A673 (cell line): ENCODE measurements at places on chromosomes 7 and 10.

- no peak for DNase-seq
These were observed 139.1 kb downstream of the TFPI2 start for GRCh38 chr7:93751421-93751820.

DNA sequence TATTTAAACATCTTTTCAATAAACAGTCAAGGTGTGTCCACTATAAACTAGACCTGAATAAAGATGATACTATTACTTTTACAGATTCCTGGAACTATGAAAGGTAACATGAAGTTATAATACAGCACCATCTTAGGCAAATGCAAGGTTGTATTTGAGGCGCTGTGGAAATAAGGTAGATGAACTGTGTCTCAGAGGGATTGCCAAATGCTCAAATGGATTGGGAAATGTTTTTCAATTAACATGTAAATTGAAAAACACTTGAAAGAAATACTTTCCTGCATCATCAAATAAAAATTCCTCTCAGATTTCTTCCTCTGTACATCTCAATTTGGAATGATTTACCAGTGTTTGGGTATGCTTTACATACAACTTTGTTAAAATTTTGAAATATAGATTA, 139.4 kb downstream of the DKK1 start:
- no peak for DNase-seq

- DNase-seq: no peak
These were observed 108.0 kb downstream of the MAD1L1 start for GRCh38 chr7:2124604-2125345.

GRCh38 chr10:84317174-84317573, 11.2 kb upstream of the CCSER2 start:
- no peak for DNase-seq

DNA sequence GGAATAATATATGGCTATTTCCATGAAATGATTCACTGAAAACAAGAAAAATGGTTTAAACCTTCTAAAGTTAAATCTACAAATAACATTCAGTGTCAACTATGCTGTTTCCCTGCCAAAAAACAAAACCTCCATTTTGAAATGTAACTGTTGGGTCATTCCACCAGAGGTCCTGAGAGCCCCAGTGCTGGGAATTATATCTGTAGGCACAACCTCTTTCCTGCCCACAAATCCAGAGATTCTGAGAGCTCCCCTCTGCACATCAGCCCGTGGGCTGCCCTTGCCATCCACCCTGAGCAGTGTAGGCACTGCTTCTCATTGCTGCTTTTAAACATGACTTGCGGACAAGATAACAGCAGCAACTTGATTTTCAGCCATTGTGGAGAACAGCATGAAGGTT, 198.6 kb downstream of the TMEM178B start:
- no peak for DNase-seq

DNA sequence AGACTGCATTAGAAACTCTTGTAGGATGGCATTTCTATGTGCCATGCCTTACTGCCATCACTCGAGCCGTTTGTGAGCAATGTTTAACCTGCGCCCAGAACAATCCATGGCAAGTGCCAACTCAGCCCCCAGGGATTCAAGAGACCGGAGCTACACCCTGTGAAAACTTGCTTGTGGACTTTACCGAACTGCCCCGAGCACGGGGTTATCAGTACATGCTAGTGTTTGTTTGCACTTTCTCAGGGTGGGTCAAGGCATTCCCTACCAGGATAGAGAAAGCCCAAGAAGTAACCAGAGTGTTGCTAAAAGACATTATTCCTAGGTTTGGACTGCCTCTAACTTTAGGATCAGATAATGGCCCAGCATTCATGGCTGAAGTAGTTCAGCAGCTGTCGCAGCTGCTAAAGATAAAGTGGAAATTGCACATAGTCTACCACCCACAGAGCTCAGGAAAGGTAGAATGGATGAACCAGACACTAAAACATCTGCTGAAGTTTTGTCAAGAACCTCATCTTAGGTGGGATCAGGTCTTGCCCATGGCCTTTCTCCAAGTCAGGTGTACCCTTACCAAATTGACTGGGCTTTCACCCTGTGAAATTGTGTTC, 8.9 kb upstream of the CYREN start:
- no peak for DNase-seq

- no peak for DNase-seq
These were observed 59.3 kb downstream of the COL28A1 start for GRCh38 chr7:7476381-7476780.

DNA sequence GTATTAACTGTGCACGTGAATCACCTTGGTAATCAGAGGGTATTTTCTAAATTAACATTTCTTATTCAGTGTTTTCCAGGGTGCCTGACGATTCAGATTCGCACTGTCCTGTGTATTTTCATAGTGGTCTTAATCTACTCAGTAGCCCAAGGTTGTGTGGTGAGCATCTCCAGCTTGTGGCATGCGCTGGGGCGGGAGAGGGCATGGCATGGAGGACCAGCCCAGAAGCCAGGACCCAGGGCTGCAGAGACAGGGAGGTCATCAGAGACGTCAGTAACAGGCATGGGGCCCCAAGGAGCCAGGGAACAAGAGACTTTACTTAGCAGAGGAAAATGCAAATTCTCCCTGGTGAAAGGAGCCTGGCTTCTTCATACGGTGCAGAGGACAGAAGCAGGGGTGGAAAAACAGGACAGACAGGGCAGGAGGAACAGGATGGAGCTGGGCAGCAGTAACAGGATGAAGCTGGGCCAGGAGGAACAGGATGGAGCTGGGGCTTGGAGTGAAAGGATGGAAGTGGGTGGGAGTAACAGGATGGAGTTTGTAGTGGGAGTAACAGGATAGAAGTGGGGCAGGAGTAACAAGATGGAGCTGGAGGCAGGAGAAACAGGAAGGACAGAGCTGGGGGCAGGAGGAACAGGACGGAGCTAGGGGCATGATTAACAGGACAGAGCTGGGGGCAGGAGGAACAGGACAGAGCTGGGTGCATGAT, 110.9 kb downstream of the ADCY1 start:
- no peak for DNase-seq

GRCh38 chr7:55174856-55175255, 156.0 kb downstream of the EGFR start:
- DNase-seq: no peak

DNA sequence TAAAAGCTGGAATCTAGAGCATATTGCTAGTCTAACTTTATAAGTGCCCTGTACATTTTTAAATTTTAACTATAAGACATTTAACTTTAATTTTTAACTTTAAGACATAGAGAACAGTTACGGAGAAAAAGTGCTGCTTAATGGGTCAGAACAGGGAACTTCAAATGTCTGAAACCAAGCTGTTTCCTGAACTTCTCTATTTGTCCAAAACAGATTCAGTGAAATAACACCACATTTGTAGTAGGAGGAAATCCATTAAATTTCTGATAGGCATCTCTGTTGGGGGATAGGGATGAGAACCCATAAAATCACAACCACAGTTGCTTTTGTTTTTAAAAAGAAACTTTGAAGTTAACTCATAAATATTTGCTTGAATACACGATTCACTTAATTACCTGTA, 170.8 kb upstream of the ANK3 start:
- DNase-seq: no peak

GRCh38 chr10:37854626-37855025, 2.8 kb downstream of the ZNF248 start:
- DNase-seq: no peak

GRCh38 chr10:75592151-75592787, 160.8 kb downstream of the LRMDA start:
- no peak for DNase-seq

GRCh38 chr7:43211693-43212092, 99.2 kb downstream of the HECW1 start:
- no peak for DNase-seq

GRCh38 chr10:6292741-6293151, 90.0 kb downstream of the PFKFB3 start:
- DNase-seq: peak; percentile 35

GRCh38 chr7:742791-743190, 15.7 kb upstream of the PRKAR1B start:
- DNase-seq: no peak

DNA sequence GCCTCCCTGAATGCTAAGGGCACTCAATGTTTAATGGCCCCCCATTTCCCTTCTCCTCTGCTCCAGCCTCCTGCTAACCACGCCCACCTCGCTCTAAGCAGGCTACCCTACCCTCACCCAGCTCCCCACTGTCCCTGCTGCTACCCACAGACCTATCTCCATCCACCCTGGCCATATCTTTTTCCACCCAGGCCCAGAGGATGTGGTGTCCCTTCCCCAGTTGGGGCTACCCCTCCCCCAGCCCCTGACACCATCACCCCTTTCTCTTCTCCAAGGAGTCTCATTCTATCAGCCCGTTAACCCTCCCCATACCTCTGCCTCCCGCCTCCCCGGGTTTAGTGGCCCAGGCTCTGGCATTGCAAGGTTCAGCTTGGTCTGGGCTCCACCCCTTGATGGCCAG, 28.9 kb upstream of the PPIF start:
- no peak for DNase-seq

- no peak for DNase-seq
These were observed 1.6 kb downstream of the KIAA1217 start for GRCh38 chr10:24210501-24210900.

- peak; percentile 57 for DNase-seq
These were observed 841 bp downstream of the GLUD1 start for GRCh38 chr10:87093632-87094372.

DNA sequence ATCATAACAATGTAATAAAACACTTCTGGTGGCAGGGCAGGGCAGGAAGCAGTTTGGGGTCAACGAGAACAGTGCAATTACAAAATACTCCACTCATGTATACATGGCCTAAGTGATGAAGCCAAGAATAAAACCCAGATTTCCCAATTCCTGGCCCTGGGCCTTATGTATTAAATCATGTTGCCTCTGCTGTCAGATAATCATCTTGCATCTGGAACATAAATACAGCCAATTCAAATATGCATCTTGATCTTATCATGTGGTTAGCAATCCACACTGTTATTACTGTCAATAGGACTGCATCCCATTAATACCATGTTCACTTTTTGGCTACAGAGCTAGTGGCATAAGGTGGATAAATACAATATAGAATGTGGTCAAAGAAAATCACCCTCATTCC, 186.5 kb upstream of the SLC25A13 start:
- peak; percentile 22 for DNase-seq

- no peak for DNase-seq
These were observed 196.4 kb downstream of the GFRA1 start for GRCh38 chr10:116076621-116077020.

DNA sequence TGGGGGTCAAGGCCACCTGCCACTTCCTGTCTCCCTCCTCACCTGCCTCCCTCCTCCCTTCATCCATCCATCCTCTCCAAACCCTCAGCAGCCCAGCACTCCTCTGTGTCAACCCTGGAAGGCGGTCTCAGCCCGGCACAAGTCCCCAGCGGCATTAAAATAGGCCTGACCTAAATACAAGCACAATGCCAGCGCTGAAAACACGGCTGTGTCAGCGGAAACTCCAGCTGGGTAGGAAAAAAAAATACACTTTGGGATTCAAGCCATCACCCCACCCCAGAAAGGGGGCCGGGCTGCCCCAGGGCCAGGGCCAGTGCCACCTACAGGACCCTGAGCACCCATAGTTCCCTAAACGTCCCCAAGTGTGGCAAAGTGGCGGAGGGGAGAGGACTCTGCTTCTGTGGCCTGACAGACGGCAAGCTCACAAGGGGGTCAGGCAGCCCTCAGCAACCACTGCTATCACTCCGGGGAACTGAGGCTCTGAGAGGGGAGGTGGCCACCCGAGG, 22.7 kb upstream of the GTF2IRD1 start:
- DNase-seq: peak; percentile 47

DNA sequence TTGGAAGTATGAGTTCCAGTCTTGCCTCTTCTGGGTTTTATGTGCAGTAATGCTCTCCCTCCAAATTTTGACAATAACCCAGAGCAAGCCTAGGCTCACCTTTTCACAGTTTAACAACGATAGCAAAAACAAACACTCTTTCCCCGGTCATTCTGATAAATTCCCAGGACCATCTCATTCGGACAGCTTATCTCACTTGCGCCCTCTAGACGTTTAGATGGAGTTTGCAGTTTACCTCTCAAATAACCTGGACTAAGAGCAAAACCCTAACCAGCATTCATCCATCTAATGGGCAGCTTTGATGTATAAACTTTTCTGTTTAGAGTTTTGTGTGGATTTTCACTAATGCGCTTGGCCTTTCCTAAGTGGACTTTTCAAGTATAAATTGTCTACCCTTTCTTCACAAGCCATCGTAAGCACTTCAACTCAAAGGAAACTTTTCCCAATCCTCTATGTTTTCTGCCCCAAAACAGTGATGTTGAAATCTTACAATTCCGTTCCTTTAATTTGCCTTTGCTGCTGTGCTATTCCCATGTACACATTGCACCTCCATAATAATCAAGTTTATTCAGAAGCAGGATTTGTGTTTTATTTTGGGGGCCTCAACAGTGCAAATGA, 114.9 kb downstream of the HDAC9 start:
- peak; percentile 39 for DNase-seq

GRCh38 chr7:95824616-95825015, 52.3 kb downstream of the DYNC1I1 start:
- DNase-seq: no peak

- peak; percentile 86 for DNase-seq
These were observed 12.5 kb upstream of the EBLN1 start for GRCh38 chr10:22230158-22230833.

DNA sequence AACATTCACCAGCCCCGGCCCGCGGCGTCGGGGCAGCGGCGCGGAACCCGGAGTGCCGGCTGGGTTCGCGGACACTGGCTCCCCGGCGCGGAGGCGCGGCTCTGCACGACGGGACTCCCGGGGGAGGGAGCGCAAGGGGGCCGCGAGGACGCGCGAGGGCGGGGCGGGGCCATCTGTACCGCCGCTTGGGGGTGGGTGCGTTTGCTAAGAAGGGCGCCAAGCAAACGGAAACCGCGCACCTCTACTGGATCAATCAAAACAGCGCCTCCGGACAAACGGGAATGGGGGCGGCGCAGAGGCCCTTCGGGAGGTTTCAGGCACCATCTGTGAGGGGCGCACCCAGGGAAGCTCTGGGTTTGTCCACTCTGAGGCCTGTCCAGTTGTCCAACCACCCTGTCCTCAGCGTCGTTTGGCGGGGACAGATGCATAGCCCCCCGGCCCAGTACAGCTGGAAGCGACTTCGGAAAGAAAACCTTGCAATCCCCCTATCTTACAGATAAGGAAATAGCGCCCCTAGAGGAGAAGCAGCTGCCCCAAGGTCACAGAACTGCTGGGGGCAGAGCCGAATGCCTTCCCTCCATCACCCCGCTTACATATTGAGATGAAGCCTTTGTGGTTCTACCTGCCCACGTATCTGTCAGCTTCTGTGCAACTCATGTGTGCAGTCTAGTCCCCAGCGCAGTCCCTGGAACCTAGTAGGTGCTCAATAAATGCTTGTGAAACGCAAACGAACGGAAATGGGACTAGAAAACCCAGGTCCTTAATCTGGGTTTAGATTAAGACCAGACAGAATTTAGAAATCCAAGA, 10.7 kb upstream of the SLIT1 start:
- peak; percentile 78 for DNase-seq
